Hypothalamus (tissue), 51 donors: ENCODE measurements at places on chromosomes 11 and 22.

- DNase-seq, result no peak
These were observed 1.5 kb downstream of the MAPK11 start for GRCh38 chr22:50268655-50269113.

- DNase-seq, result no peak
These were observed 19.6 kb downstream of the BRD1 start for GRCh38 chr22:49807780-49808708.

GRCh38 chr22:28841111-28841510 lies 40.7 kb upstream of the XBP1 start:
- DNase-seq, result no peak

DNA sequence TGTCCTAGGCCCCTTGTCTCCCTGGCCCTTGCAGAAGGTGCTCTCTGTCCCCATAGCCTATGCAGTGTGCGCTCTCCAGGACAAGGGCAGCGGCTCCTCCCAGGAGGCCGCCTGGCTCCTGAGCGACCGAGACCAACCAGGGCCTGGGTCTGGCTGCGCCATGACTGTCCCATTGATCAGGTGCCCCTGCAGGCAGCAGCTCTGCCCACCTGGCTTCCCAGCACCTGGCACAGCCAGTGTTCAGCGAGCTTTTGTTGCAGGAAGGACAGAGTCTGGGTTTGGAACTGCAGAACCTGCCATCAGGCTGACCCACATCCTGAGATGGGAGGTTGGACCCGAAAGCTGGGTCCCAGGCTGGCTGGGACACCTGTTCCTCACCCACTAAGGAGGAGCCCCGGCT lies 1001.1 kb downstream of the BRD1 start:
- DNase-seq, result no peak

GRCh38 chr22:33688903-33689302 lies 231.4 kb downstream of the LARGE1 start:
- DNase-seq, result no peak

DNA sequence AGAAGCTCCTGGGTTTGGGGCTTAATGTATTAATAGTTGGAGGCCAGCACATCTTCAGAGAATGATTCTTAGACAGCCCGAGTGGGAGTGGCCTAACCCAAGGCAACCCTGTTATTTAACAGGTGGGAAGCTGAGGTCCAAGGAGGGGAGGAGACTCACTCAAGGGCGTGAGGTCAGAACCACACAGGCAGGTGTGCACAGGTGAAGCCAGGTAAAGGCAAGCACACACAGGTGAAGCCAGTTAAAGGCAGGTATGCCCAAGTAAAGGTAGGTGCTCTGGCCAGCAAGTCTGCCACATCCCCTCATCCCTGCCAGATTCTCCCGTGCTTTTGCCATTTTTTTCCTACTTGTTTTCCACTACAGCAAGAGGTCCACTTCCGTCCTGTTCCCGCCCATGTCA lies 2.9 kb upstream of the SHANK2 start:
- DNase-seq, result no peak

- no peak for DNase-seq
These were observed 345.8 kb downstream of the BRD1 start for GRCh38 chr22:49481659-49482399.

- DNase-seq, result no peak
These were observed at the start of gene DRD4 for GRCh38 chr11:636511-637332. TSS of gene DRD4 (plus strand) at chr11:637269. CDS start at chr11:637305, 36 bp downstream.

DNA sequence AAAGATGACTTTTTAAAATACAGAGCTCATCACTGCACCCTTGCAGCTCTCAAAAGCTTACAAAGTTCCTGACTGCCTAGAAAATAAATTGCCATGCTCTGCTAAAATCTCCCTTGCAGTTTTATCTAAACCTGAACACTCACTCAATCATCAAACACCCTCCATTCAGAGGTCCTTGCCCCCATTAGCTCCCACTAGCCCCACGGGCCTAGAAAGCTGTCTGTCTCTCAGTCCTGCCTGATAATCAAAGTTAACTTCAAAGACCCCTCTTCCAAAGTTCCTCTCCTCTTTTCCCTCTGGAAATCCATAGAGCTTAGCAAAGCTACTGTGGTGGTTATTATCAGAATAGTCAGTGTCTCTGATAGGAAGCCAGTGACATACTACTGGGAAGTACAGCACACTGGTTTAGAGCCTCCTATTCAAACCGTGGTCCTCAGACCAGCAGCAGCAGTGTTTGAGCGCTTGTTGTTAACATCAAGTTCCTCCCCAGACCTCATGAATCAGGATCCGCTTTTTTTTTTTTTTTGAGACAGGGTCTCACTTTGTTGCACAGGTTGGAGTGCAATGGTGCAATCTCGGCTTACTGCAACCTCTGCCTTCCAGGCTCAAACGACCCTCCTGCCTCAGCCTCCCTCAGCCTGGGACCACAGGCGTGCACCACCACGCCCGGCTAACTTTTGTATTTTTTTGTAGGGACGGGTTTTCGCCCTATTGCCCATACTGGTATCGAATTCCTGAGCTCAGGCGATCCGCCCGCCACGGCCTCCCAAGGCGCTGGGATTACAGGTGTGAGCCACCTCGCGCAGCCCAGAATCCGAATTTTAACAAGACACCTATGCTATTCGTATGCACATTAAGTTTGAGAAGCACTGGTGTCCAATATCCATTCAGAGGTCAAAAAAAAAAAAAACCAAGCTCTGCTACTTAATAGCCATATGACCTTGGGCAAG lies 1.2 kb downstream of the NDUFC2 start:
- DNase-seq, result no peak

DNA sequence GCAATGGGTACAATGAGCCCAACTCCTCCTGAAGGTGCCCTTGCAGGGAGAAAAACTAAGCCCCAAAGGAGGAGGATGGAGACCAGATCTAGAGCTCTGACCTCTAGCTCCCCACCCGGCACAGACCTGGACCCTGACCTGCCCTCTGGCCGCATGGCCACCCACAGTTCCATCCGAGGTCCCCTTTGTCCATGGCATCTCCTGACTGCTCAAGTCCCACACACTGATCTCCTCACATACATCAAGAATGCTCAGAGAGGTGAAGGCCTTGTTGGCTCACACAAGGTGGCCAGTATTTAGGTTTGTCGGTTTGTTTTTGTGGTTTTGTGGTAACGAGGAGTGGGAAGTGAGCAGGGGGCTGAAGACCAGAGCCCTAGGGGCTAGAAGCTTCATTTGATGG lies 423.5 kb upstream of the B3GAT1 start:
- DNase-seq, result no peak

- DNase-seq, result no peak
These were observed 32.1 kb downstream of the APOL1 start for GRCh38 chr22:36285017-36285416.

DNA sequence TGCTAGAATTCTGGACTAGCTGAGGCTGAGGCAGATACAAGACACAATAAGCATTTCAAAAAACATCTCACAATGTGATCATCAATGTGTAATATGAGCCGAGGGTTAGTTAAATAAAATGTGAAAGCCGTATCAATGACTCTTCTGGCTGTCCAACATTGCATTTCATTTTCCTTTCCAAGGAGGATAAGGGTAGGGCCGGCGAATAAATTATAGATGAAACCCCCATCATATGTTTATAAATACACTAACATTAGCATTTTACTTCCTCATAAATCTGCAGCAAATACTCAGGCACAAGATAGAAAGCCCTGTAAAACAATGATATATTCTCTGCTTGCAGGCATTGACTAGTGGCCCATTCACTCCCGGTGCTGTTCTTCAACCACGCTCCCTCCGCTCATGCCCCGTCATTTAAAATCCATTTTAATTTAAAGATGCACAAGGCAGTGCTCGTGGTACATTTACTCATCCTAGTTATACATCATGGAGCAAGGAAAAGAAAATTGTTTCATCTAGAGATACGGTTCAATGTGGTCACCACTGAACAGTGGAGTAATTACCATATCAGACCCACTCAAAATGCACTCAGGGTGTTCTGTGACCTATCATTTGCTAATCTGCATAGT lies 59.9 kb upstream of the RCN1 start:
- no peak for DNase-seq

DNA sequence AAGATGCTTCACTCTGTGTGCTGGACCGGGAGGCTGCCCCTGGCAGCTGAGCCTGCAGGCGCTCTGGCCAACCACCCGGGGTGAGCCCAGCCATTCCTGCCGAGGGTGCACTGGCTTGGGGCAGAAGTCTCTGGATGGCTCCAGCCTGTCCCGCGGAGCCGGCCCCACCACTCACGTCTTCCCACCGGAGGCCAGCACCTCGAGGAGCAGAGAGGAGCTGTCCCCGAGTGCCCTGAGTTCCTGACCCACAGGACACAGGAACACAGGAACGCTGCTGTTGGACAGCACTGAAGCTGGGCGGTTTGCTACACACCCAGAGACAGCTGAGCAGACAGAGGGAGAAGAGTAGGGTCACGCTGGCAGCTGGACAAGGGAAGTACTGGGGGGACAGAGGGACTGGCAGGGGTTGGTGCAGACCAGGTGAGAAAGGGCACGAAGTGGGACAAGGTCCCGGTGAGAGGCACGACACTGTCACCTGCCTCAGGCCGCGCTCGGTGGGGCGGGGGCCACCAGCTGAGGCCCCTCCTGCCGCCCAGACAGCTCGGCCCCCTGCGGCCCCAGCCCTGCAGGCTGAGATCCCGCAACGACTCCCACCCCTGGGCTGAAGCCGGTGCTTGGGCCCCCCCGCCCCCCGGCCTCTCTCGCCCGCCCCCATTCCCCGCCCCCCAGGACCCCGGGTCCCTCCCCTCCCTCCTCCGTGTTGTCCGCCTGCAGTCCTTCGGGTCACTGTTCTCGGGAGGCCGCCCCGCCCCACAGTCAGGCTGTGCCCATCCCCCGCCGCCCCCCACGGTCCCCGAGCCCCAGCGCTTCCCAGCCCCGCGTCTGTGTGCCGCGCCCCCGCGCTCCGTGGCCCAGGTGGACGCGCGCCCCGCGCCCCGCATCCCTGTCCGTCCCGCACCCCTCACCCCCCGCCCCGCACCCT lies 624 bp upstream of the B4GALNT4 start:
- DNase-seq, result no peak

GRCh38 chr11:119509282-119509841 lies 86.4 kb upstream of the THY1 start:
- no peak for DNase-seq

GRCh38 chr11:19842505-19842904 lies 129.9 kb downstream of the NAV2 start:
- no peak for DNase-seq

DNA sequence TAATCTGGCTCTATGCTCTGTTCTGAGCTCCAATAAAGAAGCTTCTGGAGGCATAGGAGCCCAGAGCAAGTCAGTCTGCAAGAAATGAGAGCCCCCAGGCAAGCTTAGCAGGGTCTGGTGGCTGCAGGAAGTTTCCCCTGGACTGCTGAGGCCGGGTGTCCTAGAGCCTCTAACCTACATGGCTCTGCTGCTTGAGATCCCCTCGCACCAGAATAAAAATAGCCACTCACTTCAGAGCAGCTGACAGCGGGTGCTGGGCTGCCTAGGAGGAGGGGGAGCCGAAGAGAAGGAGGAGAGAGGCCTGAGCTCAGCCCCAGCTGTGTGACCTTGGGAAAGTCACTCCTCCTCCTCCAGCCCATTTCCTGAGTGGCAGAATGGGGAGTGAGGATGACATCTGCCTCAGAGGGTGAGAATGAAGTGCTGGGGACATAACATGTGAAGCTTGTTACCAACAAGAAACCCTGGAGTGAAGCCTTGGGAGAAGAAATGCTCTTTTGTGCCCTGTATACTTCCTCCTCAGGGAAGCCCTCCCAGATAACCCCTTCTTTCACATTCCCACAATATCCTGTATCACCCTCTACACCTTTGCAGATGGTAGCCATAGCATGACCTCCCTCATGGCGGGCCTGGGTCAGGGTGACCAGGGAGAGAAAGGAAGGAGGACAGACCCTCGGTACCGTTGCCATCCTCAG lies 3.6 kb upstream of the INPP5J start:
- no peak for DNase-seq
